ENCODE measurements at places on chromosomes 7 and 10.

DNA sequence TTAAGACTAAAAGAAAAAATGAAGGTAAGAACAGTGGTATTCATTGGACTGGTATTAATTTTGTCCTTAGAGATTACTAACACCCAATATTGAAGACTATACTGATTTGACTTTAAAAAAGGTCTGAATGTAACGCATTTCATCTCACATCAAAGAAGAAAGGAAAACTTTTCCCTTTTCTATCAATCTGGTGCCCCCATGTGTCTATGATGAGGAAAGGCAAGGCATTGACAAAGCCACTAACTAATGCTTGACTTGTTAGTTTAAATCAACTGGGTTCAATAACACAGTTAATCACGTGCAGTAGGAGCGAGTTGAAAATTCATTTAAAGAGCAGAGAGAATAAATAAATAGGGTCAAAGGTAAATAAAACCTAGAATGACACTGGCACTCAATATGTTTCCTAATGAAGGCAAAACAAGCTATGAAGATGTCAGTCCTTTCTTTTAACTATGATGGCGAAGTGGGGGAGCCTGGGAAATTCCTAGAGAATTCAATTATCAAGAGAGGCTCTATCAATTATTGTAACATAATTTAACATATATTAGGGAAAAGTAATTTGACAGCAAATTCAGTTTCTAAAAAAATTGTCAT, 180.9 kb downstream of the ANK3 start:
- DNase-seq: no peak

DNA sequence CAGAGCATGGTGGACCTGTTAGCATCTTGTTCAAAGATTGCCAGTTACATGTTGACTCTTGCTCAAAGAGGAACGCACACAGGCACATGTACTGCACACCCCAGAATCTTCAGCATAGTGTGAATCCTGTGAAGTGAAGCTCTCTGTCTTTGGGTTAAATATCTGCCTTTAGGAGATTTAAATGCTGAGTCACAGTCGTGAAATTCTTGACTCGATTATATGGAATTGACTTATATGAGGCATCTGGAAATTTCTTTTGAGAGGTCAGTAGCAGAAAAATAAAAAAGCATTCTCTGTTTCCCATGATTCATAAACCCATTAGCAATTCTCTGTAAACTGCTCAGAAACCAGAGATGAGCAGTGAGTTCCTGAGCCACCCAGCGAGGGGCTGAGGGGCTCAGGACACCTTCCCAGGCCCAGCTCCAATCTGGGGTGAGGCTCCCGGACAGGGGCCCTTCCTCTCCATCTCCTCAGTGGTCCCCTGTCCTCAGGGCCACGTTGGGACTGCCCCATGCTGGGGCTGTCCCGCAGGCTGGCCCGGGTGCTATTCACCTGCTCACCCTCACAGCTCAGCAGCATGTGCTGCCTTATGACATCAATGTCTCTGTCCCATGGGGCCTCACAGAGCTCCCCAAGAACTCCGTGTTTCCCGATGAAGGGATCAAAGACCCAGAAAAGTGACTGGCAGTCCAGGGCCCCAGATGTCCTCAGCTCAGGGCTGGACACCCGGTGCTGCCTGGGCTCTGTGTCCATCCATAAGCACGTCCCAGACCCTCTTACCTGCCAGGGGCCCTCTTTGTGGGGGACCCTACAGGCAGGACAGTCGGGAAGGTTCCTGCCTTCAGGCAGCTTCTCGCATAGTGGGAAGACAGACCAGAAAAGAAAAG, 50.0 kb upstream of the INSIG1 start:
- DNase-seq: no peak

DNA sequence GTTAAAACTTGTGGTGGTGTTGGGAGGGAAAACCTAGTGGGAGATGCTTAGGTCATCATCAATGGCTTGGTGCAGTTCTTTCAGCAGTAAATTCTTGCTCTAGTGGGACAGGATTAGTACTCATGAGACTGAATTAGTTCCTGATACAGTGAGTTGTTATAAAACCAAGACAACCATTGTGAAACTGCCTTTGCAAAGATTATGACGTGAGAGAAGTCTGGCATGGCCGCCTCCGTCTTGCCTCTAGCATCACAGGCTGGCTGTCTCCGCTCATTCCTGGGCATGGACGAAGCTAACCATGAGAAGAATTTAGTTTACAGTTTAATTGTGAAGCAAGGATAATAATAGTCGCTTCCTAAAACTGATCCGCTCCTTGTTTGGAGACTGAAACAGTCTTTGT, 186.4 kb downstream of the KIF20B start:
- no peak for DNase-seq

- no peak for DNase-seq
Measured at GRCh38 chr7:133478591-133479135, 225.8 kb downstream of the EXOC4 start.

DNA sequence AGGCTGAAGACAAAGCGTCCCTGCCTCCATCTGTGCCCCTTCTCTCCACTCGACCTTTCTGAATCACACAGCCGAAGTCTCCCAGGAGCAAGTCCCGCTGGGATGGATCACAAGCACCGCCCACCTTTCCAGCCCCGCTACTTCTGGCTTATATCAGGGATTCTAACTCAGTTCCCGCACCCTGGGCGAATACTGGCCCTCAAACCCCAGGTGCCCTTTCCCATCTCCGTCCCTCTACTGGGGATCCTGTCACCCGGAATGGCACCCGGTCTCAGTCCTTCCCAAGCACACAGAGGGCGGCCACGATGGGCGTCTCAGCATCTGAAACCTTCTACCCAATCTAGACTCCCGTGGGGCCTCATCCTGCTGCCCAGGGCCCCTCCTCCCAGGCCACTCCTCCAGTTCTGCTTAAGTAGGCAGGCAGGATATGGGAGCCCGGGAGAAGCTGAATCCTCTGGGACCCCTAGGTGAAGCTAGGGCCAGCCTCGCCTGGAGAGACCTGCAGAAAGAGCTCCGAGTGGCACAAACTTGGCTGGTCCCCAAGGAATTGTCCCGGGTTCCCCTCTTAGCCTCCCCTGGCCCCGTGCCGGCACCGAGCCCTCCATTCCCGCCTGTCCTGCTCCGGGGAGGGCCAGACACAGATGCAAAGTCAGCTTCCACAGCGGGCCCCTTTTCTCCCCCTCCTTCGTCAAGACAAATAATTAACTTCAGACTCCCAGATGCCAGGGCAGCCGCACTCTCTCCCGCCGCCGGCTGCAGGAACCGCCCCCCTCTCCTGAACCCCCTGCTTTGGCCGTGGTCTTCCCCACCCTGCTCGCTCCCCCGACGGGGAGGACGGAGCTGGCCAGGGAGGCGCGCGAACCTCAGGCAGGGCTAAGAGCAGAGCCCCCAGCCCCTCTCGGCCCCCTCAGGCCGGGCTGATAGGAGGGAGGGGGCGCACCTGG, 612 bp downstream of the KCP start:
- no peak for DNase-seq

DNA sequence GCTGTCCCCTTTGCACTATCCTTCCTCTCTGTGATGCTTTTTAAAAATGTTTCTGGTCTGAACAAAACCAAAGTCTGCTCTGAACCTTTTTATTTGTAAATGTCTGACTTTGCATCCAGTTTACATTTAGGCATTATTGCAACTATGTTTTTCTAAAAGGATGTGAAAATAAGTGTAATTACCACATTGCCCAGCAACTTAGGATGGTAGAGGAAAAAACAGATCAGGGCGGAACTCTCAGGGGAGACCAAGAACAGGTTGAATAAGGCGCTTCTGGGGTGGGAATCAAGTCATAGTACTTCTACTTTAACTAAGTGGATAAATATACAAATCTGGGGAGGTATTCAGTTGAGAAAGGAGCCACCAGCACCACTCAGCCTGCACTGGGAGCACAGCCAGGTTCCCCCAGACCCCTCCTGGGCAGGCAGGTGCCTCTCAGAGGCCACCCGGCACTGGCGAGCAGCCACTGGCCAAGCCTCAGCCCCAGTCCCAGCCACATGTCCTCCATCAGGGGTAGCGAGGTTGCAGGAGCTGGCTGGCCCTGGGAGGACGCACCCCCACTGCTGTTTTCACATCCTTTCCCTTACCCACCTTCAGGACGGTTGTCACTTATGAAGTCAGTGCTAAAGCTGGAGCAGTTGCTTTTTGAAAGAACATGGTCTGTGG, 11.4 kb upstream of the CSGALNACT2 start:
- no peak for DNase-seq

GRCh38 chr10:92834986-92835385, 13.3 kb upstream of the EXOC6 start:
- no peak for DNase-seq

DNA sequence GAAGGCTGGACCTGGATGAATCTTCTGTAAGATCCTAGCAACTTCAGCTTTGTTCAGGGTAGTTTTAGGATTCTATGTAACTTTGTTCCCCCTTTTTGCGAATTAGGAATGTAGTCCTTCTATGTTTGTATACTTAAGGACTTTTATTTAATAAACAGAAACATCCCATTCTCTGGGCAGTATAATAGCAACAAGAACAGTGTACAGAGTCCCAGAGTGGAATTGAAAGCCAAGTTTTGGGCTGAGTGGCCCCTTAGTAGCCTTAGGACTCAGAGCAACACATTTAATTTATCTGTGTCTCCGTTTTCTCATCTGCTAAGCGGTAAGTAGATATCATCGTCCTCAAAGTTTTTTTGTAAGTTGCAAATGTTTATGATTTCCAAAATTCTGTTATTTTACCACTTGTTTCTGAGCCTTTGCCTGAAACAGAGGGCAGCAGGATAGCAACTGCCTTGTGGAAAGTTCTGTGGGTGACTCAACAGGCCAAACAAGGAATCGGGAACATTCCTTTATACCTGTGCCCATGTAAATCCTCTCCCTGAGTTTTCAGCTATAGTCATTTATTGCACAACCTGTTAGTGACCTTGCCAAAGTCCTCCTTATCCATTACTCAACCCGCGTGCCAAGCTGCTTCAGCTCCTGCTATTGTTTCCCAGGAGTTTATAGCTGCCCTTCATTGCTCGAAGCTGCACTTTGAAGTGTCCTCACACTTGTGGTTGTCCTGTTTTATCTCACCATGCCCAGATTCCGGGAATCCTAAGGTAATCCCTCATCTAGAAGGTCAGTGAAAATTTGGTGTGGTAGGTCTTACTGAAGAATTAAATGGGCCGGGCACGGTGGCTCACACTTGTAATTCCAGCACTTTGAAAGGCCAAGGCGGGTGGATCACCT, 199.1 kb upstream of the AHR start:
- no peak for DNase-seq

- DNase-seq: no peak
Measured at GRCh38 chr7:108014215-108014614, 11.3 kb upstream of the LAMB1 start.

- DNase-seq: no peak
Measured at GRCh38 chr7:131052285-131052904, 275.3 kb upstream of the MKLN1 start.

DNA sequence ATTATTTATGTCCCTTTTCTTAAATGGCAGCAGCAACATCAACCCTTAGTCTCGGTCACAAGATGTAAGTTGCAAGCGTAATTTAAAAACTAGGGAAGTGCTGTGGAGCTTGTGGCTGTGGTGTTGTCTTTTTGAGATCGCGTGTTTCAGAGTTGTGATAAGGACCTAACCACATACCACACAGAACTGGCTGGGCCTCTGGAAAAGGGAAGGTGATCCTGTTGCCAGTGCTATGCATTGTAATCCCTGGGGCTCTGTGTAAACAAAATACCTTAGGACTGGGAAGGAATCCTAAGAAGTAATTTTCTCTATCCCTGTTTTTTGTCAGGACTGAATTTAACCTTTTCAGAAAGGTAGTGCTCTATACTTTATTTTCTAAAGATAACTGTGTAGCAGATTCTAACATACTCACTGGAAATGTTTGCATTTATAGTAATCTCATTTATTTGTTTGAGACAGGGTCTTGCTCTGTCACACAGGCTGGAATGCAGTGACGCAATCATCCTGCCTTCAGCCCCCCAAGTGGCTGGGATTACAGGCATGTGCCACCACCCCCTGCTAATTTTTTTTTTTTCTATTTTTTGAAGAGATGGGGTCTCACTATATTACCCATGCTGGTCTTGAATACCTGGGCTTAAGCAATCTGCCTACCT, 60.4 kb downstream of the INPP5F start:
- no peak for DNase-seq

- no peak for DNase-seq
Measured at GRCh38 chr10:2882628-2883027, 184.7 kb upstream of the PFKP start.

- DNase-seq: no peak
Measured at GRCh38 chr10:33245343-33245742, 89.1 kb downstream of the NRP1 start.

DNA sequence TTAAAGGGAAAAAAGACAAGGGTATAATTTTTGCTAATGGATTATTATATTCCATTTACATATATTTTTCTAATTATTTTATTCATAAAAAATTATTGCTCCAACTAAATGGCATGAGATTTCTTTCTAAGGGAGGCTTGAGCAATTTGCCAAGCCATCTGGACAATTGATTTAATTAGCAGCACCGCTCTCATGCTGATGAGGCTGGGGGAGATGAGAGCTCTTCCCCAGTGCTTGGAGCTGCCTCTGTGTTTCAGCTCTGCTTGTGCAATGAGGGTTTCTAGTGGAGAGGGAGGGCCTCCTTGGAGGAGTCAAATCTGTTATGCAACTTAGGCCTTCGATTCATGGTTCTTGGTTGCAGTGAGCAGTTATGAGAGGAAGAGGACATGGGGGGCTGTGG, 574.3 kb downstream of the TCERG1L start:
- DNase-seq: no peak

DNA sequence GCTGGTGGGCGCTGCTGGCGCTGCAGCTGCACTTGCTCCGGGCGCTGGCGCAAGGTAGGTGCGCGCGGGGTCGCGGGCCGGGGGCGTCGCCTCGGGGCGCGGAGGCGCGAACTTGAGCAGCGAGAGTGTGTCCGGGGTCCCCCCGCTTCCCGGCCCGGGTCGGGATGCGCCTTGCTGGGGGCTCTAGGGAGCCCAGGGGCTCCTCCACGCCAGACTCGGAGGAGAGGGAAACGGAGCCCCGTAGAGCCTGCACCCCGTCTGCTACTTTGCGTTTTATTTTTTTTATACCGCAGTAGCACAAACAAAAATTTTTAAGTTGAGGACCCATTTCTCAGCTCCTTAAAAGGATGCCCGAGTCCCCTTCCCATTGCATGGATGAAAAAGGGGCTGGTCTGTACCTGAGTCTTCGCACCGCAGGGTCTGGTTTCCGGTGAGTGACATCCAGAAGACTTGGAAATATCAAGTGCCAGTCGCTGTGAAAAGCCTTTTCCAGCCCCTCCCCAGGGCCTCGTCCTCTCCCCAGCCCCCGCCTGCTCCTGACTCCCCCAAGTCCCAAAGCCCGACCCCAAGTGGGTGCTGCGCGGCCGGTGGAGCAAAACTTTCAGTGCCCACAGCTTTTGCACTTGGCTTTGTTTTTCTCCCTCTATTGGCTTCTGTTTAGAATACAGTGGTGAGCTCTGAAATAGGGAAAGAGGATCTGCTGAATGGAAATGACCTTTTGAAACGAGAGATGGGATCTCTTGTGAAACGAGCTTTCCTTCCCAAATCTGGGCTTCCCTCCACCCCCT, 973 bp downstream of the SDK1 start:
- no peak for DNase-seq

Data from stimulated activated CD8-positive, alpha-beta memory T cell treated with anti-CD3 and anti-CD28 coated beads, Interleukin-12 subunit alpha, Interleukin-12 subunit beta, amount 100 ng/mL, for 1 hour (primary cell).